ENCODE measurements at places on chromosomes 13 and 19.

DNA sequence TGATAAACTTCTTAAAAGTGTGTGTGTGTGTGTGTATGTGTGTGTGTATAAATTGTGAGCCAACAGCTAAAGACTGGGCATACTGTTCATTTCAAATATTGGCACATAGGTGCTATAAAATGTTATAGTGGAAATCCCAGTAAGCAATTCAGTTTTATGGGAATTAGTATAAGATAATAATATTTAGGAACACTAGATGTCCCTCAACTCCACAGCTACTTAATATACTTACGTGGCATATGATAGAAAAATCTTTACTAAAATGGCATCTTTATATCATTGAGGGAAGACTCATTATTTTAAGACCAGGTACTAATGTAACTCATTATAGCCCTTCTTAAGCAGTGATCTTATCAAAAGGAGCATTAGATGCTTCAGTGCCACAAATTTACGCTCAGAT lies 266.2 kb downstream of the MAB21L1 start:
- no peak for DNase-seq

- DNase-seq: no peak
These were observed 62.8 kb upstream of the LRCH1 start for GRCh38 chr13:46490129-46490528.

DNA sequence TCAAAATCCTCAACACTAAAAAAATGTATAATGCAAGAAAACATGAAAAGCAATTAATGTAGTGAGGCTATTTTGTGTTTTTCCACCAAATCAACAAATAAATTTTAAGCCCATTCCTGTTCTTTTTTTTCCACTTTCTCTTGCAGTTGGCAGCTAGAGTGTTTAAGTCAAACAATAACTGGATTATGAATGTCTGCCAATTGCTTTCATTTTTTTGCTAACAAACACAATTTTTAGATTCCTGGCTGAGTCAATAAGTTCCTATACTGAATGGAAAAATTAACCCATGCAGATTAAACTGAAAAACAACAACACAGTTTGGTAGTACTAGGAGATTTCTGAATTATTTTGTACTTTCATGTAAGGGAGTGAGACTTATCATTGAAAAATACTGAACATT lies 232.4 kb downstream of the SLITRK5 start:
- DNase-seq: no peak

GRCh38 chr19:20453425-20453935 lies 112.1 kb downstream of the ZNF737 start:
- DNase-seq: no peak

- DNase-seq: no peak
These were observed 1.4 kb downstream of the GRIN3B start for GRCh38 chr19:1001538-1002166.

DNA sequence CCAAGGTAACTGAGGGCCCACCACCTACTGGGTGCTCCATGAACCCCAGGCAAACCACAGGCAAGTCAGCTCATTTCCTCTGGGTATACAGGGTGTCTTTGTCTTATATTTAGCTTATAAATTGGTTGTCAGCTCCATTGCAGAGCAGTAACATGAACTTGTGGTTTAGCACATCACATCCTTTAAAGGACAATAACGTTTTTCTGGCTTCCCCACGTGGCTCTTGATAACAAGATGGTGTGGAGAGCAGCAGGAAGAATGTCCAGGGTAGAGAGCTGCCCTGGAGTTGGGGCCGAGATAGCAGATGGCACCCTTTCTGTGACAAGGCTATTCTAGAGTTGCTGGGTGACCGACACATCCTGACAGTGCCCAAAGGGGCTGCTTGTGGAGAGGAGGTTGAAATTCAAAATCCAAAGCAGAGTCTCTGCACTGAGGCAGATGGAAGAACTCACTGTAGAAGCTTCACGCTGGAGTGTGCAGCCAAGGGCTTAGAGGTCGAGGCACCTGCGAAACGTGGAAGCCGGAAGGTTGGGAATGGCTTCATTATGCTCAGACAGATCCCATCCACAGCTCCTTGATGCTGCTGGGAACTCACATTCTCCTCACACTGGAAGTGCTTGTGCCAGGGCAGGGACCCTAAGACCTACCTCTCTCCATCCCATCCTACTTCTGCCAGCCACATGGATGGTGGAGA lies 133.0 kb upstream of the FRY start:
- DNase-seq: no peak

- DNase-seq: no peak
These were observed 1629.1 kb upstream of the PCDH20 start for GRCh38 chr13:63044589-63045313.

- DNase-seq: no peak
These were observed 112.3 kb downstream of the SLC7A1 start for GRCh38 chr13:29483211-29483610.

DNA sequence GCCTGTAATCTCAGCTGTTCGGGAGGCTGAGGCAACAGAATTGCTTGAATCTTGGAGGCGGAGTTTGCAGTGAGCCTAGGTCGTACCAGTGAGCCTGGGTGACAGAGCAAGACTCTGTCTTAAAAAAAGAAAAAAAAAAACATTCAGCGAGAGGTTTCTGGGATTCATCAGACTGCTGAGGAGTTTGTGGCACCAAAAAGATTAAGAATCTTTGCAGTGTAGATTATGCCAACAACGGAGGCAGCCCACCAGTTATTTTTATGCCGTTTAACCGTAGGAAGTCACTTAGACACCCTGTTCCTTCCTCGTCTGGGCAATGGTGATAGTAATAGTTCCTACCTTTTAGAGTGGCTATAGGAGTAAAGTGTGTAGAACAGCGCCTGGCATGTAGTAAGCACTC lies 2.5 kb downstream of the COX6B1 start:
- DNase-seq: no peak

GRCh38 chr19:29841209-29841558 lies 29.4 kb downstream of the CCNE1 start:
- DNase-seq: no peak

DNA sequence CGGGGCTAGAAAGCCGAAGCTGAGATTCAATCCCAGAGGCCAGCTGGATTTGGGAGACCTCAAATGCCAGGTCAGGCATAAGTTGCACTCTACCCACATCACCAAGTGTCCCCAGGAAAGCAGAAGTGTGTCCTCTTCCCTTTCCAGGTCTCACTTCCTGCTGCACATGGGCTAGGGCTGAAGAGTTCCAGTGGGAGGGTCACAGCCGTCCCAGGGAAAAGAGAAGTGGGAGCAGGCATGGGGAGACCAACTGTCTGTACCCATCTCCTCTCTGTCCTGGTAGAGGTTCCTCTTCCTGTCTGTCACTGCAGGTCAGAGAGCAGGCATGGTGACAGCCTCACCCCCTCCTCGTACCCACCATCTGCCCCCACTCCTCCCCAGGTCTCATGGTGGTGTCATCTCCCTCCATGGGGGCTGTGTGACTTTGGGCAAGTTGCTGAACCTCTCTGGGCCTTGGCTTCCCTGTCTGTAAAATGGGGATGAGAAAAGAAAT lies 14.8 kb downstream of the AXL start:
- peak; percentile 49 for DNase-seq

GRCh38 chr13:48431987-48432615 lies 19.2 kb upstream of the LPAR6 start:
- no peak for DNase-seq

GRCh38 chr13:77674852-77675251 lies 22.6 kb upstream of the SLAIN1 start:
- DNase-seq: no peak

DNA sequence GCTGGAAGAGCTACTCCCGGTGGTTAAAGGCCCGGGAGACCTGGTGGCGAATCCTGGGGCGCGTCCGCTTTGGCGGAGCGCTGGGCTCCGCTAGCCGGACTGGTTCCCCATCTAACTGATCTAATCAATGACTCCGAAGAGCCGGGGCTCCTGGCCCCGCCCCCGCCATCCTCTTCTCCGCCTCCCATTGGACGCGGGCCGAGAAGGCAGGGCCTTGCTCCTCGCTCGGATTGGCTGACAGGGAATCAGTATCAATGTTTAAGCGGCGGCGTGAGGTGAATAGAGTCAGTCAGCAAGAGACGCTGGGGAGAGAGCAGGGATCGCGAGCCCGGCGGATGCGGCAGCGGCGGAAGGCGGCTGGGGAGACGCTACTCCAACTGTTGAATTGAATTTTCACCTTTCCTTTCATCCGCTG lies 1.7 kb upstream of the PCDH17 start:
- peak; percentile 97 for DNase-seq

- DNase-seq: no peak
These were observed 26.0 kb upstream of the SLC7A10 start for GRCh38 chr19:33251526-33252090.

DNA sequence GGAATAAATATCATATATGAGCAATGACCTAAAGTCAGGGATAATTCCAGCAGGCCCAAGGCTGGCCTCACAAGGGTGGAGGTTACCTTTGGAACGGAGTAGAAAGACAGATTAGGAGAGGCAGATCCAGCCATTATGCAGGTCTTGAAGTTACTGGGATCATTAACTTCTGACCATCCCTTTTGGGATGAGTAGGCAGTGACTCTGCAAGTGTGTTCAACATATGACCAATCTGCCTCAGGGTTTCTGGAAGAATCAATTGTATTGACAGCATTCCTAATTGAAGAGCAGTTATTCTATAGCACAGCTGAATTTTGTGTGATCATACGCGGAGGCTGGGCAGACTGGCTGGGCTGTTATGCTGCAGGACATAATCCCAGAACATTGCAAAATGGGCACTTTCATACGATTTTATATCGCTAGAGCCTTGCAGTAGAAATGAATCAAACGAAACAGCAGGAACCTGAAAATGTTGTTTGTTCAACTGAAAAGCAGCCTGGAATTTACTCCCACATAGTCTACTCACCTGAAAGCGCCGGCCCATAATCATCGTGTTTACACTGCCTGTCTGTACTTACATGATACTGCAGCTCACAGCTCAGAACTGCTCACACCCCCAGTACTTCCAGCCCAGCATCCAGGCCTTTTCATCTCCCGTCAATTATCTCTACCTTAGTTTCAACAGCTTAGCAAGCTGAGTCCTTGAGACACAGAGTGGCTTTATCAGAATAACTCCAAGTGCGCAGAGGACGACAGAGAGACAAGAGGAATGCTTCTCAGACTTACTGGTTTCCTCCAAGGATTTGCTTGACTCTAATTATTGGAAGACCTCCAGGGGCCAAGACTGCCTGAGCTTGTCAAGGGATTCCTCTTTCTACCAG lies 556.1 kb downstream of the EFNB2 start:
- no peak for DNase-seq

GRCh38 chr19:23983406-23983805 lies 68.7 kb downstream of the ZNF726 start:
- DNase-seq: no peak

DNA sequence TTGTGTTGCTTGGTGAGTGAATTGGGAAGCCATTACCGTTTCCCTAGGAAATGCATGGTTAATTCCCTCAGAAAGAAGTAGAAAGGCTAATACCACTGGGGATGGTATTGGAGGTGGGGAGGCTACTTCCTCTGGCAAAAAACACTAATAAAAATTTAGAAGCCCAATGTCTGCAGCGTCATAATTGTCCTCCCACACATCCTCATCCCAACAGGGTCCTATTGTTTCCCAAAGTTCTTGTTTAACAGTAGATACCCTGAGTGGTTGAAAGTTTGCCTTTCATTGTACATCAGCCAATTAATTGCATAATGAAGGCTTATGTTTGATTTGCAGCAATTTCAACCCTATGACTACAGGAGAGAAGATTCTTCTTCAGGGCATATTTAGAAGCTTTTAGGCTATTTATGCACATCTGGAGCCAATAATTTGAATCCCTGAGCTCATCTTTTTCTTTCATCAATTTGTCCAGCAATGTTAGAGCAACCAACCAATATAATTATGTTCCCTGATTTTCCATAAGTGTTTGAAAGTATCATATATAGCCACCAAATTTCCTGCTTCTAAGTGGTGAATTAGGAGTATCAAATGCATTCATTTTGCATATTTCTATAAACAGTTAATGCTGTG lies 491.0 kb downstream of the SLITRK5 start:
- no peak for DNase-seq

DNA sequence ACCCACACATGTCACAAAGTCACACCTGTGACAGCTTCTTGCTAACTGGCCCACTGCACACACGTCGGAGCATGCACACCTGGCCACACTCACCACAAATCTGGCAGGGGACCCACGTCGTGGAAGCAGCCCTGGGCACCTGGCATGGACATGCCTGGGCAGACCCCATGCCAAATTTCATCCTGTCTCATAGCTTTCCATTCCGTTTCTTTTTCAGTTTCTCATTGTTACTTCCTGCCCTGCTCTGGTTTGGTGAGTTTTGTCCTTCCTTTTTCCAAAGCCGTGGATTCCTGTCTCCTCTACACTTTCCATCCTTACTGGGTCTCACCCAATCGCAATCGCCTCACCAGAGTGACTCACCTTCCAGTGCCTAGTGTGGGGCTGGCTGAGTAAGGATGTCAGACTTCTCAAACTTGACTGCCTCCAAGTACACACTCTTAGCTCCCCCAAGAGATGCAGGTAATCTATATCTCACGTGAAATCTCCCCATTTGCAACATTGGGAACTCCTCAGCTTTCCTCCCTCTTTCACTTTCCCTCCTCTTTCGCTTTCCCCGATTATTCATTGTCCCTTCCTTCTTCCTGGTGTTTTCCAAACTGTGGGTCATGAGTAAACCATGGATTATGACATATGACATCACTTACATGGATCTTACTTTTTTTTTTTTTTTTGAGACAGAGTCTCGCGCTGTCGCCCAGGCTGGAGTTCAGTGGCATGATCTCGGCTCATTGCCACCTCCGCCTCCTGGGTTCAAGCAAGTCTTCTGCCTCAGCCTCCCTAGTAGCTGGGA lies 1.6 kb upstream of the BBC3 start:
- DNase-seq: no peak

DNA sequence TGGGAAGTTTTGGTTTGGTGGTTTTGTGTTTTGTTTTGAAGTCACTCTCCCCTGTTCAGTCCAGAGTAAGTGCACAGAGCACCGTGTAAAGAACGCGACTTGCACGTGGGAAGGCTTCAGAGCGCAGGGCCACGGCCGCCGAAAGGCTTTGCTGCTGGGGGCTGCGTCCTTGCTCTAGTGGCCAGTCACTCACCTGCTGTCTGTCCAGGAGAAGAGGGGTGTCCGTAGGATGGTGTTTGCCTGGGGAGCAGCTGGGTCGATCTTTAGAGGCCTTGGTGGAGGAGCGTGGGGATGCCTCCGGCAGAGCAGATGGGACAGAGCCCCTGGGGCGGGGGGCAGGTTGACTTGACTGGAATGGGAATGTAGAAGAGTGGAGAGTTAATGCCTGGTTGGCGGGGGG lies 116.6 kb upstream of the MCF2L start:
- DNase-seq: no peak

DNA sequence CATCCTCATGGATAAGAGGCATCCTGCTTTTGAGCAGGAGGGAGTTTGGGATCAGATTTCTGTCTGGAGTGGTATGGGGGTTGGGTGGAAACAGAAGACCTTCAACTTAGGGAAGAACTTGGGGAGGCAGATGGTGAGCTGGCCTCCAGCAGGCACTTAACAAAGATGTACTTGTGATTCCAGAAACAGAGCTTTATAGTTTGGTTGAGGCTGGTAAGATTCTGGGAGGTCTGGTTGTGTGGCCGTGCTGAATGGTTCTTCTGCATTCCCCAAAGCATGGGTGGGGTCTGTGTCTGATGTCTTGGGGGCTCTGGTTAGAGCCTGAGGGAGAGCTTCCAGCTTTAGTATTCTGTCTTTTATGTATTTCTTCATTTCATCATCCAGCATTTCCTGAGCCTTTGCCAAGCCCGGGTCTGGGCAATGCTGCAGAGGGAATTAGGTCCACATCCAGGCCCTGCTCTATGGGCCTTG lies 4.8 kb downstream of the MEGF8 start:
- no peak for DNase-seq
